ENCODE measurements at places on chromosomes 4 and X.

- DNase-seq: no peak
Measured at GRCh38 chr4:141347684-141348083, 127.0 kb downstream of the ZNF330 start.

GRCh38 chrX:124433186-124433585 is 86.8 kb downstream of the SH2D1A start:
- no peak for DNase-seq

GRCh38 chr4:98935633-98936032 is 6.7 kb upstream of the EIF4E start:
- no peak for DNase-seq

DNA sequence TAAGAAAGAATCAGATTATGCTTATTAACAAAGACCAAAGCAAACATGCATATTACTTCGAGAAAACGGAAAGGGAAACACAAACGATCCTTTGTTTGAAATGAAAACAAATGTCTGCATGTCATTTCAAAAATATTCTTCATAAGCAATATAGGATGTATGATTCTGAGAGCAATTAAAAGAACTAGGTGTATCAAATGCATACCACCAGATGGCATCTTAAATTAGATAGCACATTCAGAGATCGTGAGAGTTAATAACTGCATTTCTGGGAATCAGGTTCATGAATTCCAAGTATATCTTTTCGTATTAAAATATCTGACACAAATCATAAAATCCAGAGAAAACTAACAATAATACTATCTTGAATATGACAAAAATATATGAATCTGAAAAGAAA is 159.5 kb downstream of the PPP3CA start:
- DNase-seq: no peak

DNA sequence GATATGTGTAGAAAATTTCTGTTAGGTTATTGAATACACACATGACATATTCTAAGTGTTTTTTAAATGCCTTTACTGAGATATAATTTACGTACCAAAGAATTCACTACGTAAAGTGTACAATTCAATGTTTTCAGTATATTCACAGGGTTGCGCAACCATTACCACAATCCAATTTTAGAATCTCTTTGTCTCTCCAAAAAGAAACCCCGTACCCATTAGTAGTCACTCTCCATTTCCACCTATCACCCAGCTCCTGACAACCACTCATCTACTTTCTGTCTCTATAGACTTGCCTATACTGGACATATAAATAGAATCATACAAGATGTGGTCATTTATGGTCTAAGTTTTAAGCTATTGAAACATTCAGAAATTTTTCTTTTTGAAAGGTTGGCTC is 53.0 kb upstream of the FBXW7 start:
- no peak for DNase-seq

- DNase-seq: peak; percentile 27
Measured at GRCh38 chr4:140266958-140267568, 106.4 kb upstream of the SCOC start.

DNA sequence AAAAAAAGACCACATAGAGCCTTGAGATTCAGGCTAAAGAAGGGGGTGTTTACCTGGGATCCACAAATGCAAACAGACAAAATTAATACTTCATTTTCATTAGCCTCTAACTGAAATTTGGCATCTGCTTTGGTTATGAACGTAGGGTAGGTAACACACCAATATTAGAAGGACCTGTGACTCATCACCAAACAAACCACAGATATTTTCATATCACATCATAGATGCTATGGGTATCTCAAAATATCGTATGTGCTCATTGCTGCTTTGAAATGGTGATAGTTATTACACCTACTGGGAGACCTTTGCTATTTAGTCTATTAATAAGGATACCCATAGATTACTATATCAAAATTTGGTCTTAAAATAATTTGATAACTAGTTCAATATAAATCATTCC is 180.6 kb upstream of the MAP3K15 start:
- no peak for DNase-seq

- no peak for DNase-seq
Measured at GRCh38 chr4:8247047-8247930, 22.3 kb upstream of the HTRA3 start.

- no peak for DNase-seq
Measured at GRCh38 chr4:39613093-39613656, 25.5 kb downstream of the SMIM14 start.

GRCh38 chrX:107537815-107538214 is 88.4 kb downstream of the FRMPD3 start:
- no peak for DNase-seq

DNA sequence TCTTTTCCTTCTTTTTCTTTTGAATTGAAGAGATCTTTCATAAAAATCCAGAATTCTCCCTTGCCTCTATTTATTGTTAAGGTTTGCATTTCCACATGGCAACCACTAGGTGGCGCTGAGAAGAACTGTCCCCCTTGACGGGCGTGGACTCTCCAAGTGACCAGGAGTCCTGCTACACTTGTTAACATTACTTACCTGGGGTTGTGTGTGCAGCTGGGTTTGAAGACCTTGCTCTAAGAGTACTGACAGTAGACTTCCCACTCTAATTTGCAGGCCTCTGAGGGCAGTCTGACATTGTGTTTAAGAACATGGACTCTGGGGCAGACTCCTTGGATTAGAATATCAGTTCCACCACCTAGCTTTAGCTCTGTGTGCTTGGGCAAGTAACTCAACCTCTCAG is 52.8 kb downstream of the GPRIN3 start:
- no peak for DNase-seq

DNA sequence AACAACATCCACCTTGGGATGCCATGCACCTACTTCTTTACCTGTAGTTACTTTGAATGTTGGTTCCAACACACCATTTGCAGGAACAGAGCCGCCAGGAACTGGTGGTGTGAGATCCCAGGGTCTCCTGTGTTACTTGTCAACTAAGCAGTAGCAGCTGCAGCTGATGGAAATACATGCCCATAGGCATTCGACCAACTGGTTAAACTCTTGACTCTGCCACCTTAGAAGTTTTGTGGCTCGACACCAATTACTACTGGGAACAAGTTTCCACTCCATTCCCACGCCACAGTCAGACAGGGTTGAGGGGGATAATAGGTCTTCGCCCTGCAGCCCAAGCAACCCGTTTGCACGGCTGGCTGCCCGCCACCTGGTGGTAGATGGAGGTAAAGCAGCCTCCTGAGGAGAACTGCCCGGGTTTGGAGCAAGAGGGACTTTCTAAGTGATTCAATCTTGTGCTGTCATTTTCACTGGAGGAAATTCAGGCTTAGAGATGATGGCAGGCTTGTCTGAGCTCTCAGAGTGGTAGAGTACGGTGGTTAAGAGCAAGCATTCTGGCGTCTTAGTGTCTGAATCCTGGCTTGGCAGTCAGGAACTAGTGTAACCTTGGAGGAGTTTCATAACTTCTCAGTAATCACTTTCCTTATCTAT is 119.1 kb upstream of the TRIM2 start:
- peak; percentile 18 for DNase-seq

GRCh38 chrX:57596516-57596915 is 4.7 kb downstream of the ZXDB start:
- DNase-seq: no peak

- DNase-seq: no peak
Measured at GRCh38 chr4:72843466-72843865, 226.1 kb downstream of the COX18 start.

- DNase-seq: no peak
Measured at GRCh38 chr4:39367166-39367565, 1.0 kb upstream of the RFC1 start.

DNA sequence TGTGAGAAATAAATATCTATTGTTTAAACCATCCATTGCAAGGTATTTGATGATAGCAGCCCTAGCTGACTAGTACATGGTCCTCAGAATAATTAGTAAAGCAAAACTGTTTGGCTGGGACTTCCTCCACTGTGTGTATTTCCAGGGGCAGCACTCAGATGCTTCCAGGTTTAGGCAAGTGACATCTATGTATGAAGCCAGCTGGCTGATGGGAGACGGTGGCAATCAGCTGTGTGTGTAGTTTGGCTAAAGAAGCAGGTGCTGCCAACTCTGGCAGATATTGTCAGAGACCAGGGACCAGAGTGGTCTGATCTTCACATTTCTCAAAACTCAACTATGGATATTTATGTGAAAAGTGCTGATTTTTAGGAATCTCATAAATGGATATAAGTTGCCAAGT is 19.1 kb downstream of the HS3ST1 start:
- DNase-seq: no peak

DNA sequence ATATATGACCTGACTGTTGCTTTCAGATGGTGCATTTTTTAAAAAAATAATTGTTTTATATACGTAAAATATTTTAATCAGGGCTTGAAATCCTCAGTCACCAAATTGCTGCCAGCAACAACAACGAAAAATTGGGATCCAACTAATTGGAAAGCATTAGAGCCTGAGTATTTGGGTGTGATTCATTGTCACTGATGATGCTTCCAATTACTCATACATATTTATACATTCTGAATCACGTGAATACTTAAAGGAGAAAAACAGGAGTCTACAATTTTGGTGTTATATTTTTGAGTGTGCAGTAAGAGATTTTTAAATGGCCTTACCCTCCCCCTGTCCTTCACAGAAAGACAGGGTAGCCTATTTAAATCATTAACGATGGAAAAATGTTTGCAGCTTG is 765.6 kb upstream of the TENM3 start:
- DNase-seq: no peak

GRCh38 chr4:170259631-170260153 is 169.9 kb upstream of the AADAT start:
- DNase-seq: peak; percentile 88

GRCh38 chr4:1250527-1250812 is 1.5 kb upstream of the CTBP1 start:
- DNase-seq: no peak

GRCh38 chr4:52933738-52934137 is 71.6 kb downstream of the RASL11B start:
- DNase-seq: no peak

DNA sequence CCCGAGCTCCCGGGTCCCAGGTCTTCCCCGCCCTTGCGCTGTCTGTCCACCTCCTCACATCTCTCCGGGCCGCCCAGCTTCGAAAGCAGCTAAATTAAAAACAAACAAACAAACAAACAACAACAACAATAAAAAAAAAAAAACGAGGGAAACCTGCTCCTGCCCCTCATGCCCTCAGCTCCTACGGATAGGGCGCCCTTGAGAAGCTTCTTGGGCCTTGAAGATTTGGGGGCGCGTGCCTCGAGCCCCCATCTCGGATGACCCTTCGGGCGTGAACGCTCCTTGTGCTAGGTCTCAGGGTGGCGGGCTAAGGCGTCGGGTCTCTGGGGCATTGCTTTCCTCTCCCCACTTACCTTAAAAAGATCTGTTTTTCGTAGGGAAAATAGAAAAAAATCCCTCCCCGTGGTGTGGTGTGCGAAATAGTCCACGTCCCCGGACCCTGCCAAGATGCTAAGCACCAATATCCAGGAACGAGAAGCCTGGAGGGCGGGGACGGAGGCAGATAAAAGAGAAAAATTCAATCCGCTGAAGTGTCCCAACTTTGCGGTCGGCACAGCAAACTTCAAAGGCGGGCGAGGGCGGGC is 603 bp downstream of the NDNF start:
- DNase-seq: no peak

- DNase-seq: no peak
Measured at GRCh38 chr4:42083816-42084215, 68.6 kb downstream of the BEND4 start.

GRCh38 chr4:94621491-94622080 is 136.2 kb upstream of the BMPR1B start:
- peak; percentile 36 for DNase-seq

DNA sequence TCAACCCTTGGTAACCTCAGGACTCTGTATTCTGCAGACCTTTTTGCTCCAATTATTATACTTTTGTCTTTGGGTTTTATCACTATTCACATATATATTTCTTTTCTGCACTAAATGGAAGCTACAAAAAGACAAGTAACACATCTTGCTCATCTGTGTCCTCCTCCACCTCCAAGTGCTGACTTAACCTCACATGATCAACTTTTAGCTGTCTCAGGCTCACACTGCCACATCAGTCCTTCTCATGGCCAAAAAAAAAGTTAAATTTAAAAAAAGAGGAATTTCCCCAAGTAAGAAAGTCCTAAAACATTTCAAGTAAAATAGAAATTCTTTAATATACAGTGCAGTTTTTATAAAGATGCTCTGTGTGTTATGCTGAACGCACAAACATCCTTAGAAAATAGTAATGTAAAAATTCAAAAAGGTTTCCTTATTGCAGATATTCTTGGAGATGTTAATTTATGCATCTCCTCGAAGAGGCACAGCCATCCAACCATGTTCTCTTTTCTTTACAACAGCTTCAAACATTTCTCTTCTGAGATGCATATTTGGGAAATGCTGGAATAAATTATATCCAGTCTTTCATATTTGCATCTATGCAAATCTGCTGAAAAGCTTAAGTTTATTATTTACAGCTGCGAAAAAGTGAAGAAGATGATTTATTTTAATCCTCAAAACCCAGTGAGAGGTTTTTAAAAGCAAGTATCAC is 37.6 kb downstream of the ARAP2 start:
- DNase-seq: no peak

- peak; percentile 37 for DNase-seq
Measured at GRCh38 chr4:3399277-3400194, 42.2 kb upstream of the HGFAC start.

DNA sequence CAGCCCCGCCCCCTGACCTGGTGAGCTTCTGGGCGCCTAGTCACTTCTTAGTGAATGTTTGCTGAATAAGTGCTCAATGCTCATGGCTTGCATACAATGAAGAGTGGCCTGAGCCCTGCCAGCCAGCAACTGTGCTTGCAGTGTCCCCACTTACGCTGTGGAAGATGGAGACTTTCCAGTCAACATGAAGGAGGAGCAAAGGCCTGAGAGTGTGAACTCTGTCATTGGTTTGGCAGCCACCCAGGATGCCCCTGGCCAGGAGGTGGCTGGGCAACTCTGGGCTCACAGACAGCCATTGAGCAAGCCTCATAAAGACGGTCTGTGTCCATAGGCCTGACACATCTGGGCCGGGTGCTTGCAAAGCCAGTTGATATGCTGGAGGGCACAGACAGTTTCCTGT is 72.1 kb upstream of the MAMLD1 start:
- no peak for DNase-seq

DNA sequence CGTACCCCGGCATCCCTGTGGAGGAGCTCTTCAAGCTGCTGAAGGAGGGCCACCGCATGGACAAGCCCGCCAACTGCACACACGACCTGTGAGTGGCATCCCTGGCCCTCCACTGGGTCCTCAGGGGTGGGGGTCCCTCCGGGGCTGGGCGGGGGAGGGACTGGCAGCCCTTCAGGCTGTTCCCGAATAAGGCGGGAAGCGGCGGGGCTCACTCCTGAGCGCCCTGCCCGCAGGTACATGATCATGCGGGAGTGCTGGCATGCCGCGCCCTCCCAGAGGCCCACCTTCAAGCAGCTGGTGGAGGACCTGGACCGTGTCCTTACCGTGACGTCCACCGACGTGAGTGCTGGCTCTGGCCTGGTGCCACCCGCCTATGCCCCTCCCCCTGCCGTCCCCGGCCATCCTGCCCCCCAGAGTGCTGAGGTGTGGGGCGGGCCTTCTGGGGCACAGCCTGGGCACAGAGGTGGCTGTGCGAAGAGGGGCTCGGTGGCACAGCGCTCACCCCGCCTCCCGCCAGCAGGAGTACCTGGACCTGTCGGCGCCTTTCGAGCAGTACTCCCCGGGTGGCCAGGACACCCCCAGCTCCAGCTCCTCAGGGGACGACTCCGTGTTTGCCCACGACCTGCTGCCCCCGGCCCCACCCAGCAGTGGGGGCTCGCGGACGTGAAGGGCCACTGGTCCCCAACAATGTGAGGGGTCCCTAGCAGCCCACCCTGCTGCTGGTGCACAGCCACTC is 13.7 kb downstream of the FGFR3 start:
- no peak for DNase-seq

Measured in astrocyte of the cerebellum (primary cell).